ENCODE measurements at places on chromosomes 7 and 10.

DNA sequence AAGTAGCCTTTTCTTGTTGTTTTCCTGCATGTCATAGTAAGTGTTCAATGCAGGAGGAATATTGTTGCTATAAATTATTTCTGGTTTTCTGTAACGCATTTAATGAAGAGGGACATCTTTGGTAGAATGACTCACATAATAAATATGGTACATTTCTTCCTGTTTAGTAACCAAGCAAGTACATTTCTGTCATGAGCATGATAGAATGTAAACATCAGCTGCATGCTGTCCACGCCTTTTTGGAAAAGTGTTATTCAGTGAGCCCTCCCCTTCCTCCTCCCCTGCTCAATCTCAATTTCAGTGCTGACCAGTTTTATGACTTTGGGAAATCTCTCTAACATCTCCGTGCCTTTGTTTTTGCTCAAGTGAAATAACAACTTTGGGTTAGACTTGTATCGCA lies 664.0 kb downstream of the XPNPEP1 start:
- no peak for DNase-seq

- peak; percentile 60 for DNase-seq
Measured at GRCh38 chr10:30502266-30503060, 68.5 kb downstream of the MAP3K8 start.

DNA sequence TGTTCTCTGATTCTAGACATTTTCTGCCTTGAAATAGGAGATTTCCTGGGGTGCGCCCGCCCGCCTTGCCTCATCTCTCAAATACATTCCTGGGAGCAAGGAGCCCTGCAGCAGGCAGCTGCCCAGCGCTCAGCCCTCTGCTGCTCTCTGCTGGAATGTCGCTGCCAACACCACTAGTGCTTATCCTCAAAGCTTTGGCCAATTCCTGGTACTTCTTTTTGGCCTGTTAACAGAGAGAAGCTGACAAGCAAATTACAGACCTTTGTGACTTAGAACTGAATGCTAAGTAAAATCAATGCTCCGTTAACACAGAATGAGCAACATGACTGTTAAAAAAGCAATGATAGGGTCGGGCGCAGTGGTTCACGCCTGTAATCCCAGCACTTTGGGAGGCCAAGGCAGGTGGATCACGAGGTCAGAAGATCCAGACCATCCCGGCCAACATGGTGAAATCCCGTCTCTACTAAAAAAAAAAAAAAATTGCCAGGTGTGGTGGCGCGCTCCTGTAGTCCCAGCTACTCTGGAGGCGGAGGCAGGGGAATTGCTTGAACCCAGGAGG lies 41.9 kb upstream of the SYPL1 start:
- peak; percentile 73 for DNase-seq

- DNase-seq = no peak
Measured at GRCh38 chr10:94066411-94066810, 72.7 kb downstream of the PLCE1 start.

DNA sequence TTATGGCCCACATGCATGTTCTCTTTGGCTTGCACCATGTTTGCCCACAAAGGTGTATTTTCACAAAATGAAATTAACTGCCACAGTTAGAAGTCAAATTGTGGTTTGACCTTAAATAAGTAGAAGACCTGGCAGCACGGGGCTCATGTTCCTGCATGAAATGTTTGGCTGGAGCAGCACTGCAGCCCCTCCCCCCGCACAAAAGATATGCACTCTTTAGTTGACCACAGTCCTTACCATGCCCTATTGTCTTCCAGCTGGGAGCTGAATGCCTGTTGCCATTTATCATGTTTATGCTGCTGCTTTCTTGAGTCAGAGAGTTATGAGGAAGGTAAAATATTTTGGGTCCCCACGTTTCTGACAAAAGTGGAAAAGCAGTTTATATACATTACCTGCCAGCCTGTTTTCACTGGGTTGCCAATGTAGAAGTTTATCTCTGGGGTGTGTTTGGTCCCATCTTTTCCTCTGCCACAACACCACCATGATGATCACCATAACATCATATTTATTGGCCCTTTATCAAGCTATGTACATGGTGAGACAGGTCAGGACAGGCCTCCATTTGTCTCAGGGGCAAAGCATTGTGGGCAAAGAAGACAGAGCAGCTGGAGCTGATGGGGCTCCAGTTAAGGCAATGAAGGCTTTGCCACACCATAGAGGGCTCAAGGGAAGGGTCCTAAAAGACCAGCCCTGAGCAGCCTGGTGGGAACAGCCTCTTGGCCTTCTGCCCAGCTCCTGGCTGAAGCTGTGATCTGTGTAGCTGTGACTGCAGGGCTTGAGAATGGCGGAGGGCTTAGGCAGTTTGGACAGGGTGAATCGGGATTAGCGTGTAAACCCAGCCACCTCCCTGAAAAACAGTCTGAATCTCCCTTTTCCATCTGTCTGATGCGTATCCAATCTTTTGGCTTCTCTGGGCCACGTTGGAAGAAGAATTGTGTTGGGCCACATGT lies 5.4 kb downstream of the PRF1 start:
- DNase-seq = no peak

GRCh38 chr7:38453168-38453567 lies 178.0 kb downstream of the AMPH start:
- no peak for DNase-seq

GRCh38 chr7:73520673-73521635 lies 1.1 kb downstream of the BAZ1B start:
- DNase-seq = no peak

DNA sequence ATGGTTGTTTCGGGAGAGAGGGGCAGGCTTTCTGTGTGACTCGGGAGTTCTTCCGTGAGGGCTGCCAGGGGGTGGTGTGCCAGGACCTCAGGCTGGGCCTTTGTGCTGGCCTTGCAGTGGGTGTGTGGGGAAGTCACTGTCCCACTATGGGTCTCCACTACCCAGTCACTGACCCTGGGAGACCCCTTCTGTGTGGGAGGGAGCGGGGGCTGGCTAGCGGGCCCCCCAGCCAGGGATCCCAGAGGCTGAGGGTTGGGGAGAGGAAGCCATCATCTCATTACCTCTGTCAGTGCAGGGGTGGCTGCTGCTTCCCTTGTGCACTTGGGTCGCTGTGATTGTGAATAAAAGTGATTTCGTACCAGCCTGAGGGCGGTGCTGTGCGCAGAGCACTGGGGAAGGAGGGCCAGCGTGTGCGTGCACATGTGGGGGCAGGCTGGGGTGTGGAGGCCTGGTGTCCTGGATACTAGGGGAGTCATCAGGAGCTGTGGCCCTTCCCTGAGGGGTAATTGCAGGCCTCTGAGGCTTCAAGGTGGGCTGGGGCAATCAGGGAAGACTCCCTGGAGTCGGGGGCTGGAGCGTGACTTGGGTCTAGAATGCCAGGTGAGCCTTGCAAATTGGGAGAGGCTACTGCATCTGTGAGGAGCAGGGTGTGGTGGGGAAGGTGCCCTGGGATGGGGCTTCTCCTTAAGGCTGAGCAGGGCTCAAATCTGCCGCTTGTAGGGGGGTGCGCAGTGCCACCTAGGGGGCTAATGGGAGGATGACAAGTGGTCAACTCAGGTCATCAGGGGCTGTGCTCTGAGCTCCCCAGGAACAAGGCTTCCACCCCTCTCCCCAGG lies 98.9 kb downstream of the NEURL1 start:
- peak; percentile 8 for DNase-seq

- DNase-seq = no peak
Measured at GRCh38 chr7:102030696-102031095, 213.3 kb downstream of the CUX1 start.

GRCh38 chr10:98899018-98899417 lies 336.6 kb downstream of the HPSE2 start:
- no peak for DNase-seq

DNA sequence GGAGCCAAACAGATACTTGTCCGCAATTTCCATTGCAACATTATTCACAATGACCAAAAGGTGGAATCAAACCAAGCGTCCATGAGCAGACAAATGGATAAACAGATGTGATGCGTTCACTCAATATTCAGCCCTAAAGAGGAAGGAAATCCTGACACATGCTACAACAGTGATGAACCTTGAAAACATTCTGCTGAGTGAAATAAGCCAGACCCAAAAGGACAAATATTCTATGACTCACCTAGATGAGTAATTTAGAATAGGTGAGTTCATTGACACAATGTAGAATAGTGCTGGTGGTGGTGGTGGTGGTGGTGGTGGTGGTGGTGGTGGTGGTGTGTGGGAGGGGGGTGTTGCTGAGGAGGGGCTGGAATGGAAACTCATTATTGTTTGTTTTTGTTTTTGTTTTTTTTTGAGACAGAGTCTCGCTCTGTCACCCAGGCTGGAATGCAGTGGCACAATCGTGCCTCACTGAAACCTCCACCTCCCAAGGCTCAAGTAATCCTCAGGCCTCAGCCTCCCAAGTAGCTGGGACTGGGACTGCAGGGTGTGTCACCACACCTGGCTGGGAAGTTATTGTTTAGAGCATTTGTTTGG lies 28.6 kb downstream of the SMKR1 start:
- no peak for DNase-seq

DNA sequence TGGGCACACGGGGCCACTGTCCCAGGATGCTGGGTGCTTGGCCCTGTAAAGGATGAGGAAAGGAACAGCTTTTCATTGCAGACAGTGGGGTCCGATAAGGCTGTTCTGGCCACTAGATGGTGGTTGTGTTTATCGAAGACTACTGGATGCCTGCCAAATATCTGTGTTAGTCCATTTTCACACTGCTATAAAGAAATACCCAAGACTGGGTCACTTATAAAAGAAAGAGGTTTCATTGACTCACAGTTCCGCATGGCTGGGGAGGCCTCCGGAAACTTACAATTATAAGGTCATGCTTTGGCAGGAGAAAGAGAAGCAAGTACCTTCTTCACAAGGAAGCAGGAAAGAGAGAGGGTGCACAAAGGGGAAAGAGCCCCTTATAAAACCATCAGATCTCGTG lies 32.2 kb upstream of the GARS1 start:
- DNase-seq = no peak

- no peak for DNase-seq
Measured at GRCh38 chr10:19532411-19532810, 283.8 kb upstream of the PLXDC2 start.

GRCh38 chr10:73168465-73168803 lies 515 bp downstream of the FAM149B1 start:
- no peak for DNase-seq

- DNase-seq = no peak
Measured at GRCh38 chr7:136134503-136134902, 157.3 kb upstream of the MTPN start.

GRCh38 chr7:27097686-27098577 lies 2.1 kb upstream of the HOXA1 start:
- no peak for DNase-seq

DNA sequence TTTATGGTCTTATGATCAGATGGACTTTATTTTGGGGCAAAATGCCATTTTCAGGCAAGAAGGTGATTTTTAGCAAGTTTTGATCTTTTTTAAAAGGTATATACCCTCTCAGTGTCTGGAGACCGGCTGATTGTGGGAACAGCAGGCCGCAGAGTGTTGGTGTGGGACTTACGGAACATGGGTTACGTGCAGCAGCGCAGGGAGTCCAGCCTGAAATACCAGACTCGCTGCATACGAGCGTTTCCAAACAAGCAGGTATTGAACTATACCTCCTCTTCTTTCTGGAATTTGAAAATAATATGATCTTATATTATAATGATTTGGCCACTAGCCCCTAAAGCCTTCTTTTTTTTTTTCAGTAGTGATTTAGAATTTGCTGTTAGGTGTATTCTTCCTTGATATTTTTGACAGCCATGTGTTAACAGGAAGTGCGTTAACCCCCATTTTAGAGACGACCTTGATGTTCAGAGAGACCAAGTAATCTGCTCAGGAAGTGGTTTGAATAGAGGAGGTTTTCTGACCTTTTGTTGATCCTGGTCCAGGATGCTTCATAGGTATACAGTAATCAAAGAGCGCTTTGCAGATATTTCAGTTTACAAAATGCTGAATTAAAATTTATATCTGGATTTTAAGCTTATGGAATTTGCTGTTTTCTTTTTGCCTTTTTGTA lies 6.2 kb downstream of the BUB3 start:
- DNase-seq = no peak

DNA sequence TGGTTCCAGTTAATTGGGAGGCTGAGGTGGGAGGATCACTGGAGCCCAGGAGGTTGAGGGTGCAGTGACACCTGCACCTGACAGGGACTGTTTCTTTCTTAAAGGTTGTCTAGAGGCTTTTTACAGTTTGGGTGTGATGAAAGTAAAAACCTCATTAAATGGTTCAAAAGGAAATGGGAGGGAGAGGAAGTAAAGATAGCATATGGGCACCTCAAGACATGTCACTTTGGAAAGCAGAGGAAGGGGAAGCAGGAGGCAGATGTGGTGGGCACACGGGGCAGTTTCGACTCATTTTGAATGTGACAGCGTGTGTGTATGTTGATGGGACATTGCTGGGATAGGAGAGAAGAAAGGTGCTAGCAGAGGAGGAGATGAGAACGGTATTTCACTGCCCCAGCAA lies 203.1 kb downstream of the MLLT10 start:
- no peak for DNase-seq

GRCh38 chr10:131242007-131242406 lies 69.5 kb downstream of the TCERG1L start:
- DNase-seq = no peak

- no peak for DNase-seq
Measured at GRCh38 chr7:83130623-83131545, 31.8 kb downstream of the PCLO start.

DNA sequence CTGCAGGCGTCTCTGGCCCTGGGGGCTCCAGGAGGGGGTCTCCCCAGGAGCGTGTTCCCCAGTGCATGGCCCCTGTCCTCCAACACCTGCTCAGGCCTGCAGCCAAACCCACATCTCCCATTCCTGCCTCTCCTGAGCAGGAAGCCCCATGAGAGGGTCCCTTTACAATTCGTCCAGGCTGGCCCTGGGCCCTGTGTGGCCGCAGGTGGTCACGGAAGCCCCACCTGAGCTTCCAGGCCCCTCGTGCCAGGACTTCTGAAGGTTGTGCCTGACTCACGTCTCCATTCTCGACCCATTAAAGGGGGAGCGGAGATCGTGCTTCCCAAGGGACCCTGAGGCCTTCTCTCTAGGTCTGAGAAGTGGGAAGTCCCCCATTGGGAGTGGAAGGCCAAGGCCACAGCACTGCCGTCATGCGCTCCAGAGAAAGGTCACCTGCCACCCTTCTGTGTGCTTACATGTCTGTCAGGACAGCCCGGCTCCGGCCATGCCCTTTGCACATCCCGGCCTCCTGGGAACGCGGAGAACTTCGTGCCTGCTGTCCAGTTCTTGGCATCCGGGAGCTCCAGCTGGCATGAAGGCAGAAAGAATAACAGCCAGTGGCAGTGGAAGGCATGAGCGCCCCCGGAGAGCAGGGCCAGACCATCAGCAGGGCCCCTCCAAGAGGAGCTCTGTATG lies 382.3 kb downstream of the DNAJB6 start:
- DNase-seq = no peak

- no peak for DNase-seq
Measured at GRCh38 chr10:86363184-86363832, 3.3 kb downstream of the GRID1 start.

Measured in effector memory CD8-positive, alpha-beta T cell (primary cell).